ENCODE measurements at places on chromosomes 2 and 18. TPM values are rescaled to one million over a fixed set of nuclear protein-coding genes. Genes with fewer than 3 reads are reported as not detected.

GRCh38 chr18:67211646-67212045 lies 304.9 kb downstream of the DSEL start:
- peaks cover 3% of the 10 kb centered on the region for H3K27me3 ChIP-seq
- H3K4me3 ChIP-seq = no peak overlapping the region
- H3K36me3 ChIP-seq = no peaks in the 10 kb centered on the region
- H3K27ac ChIP-seq = no peak overlapping the region

GRCh38 chr18:53101536-53102105 lies 761.6 kb downstream of the DCC start:
- no peaks in the 10 kb centered on the region for H3K27me3 ChIP-seq
- H3K4me1 ChIP-seq = no peaks in the 10 kb centered on the region
- no peak overlapping the region for H3K27ac ChIP-seq
- no peaks in the 10 kb centered on the region for H3K36me3 ChIP-seq

DNA sequence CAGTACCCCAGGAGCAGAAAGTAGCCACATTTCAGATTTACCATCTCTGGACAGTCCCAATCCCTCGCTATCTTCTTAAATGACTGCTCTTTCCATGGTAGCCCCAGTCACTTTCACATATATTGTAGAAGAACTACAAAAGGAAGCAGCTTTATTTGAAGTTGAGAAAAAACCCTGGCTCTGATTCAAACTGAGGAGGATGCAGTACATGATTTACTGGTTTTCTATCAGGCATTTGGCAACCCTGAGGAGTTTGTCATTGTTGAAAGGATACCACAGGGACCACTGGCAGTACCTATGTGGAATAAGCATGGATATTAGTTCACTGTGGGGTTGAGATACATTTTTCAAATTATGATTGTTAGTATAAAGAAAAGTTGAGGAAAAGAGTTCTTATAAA lies 640.9 kb upstream of the SETBP1 start:
- H3K36me3 ChIP-seq = no peaks in the 10 kb centered on the region
- DNase-seq = no peak
- no peaks in the 10 kb centered on the region for H3K4me1 ChIP-seq

The NYAP2 gene
- total RNA-seq = not detected

DNA sequence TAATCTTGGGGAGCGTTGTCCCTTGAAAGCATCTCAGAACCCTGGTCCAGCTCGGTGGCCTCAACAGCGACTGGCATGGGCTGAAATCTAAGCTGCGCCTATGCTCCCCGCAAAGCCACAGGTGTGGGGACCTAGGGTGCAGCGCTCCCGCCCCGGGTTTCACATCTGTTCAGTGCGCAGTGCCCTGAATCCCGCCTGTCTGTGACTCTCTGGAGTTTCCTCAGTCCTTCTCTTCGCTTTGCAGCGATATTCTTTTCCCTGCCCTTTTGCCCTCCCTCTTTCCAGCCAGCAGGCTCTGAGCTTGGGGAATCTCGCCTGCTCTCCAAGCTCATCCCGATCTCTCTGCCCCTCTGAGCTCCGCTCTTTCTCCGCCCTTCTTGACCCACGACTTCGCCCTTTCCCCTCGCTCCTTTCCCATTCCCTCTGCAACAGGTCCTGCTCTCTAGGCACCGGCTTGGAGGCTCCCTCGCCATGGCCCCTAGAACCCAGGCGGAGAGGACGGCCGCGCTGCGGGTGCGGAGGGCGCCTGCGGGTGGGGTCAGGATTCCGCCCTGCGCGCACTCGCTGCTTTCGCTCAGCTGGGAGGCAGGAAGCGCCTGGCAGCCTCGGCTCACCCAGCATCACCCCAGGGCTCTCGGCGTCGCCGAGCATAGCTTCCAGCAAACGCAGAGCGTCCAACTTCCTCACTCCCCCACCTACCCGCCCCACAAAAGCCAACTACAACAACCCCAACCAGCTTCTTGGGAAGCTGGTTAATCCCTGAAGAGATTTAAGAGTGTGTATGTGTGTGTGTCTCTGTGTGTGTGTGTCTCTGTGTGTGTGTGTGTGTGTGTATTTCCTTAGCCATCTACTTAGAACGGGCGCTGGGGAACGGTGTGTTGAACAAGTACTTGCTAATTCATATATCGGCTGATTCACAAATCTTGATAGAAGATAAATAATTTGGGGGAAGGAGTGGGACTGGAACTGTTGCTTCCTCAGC lies 1.1 kb downstream of the GRP start:
- peaks cover 20% of the 10 kb centered on the region for H3K4me1 ChIP-seq
- DNase-seq = no peak
- H3K27ac ChIP-seq = no peak overlapping the region
- H3K36me3 ChIP-seq = no peaks in the 10 kb centered on the region
- H3K4me3 ChIP-seq = peak overlapping the region; percentile 28
- peaks cover 62% of the 10 kb centered on the region for H3K27me3 ChIP-seq

DNA sequence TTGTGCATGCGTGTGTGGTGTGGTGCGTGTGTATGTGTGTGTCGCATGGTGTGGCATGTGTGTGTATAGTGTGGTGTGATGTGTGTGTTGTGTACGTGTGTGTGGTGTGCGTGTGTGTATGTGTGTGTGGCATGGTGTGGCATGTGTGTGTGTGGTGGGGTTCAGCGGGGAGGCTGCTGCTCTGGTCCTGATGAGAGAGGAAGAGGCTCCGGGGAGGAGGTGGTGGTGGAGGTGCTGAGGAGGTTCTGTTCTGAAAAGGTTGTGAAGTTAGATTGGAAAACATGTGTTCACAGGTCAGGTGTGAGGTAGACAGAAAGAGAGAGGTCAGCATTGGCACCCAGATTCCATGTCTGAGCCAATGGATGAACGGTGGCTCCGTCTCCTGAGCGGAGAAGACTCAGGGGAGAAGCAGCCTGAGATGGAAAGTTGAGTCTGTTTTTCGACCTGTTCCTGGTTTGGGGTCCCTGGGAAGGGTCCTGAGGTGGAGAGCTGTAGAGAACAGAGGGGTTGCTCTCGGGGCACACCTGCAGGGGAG lies 67.2 kb upstream of the HDAC4 start:
- H3K27me3 ChIP-seq = no peaks in the 10 kb centered on the region
- H3K4me3 ChIP-seq = no peak overlapping the region
- peaks cover 38% of the 10 kb centered on the region for H3K4me1 ChIP-seq
- DNase-seq = peak; percentile 31
- no peaks in the 10 kb centered on the region for H3K36me3 ChIP-seq
- no peak overlapping the region for H3K27ac ChIP-seq

DNA sequence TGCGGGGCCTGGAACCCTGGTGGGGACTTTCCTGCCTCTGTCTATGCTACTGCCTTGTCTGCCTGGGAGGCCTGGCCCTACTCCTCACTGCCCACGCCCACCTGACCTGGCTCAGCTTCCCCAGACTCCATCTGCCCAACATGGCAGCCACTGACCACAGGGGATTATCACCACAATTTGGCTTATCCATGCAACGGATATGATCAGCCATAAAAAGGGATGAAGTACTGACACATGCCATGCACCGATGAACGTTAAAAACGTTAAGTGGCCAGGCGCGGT lies 5.9 kb upstream of the KCNF1 start:
- H3K27me3 ChIP-seq = peaks cover under 1% of the 10 kb centered on the region
- H3K27ac ChIP-seq = no peak overlapping the region
- no peaks in the 10 kb centered on the region for H3K4me1 ChIP-seq

The PLGLB2 gene
- 0.57 TPM for total RNA-seq

DNA sequence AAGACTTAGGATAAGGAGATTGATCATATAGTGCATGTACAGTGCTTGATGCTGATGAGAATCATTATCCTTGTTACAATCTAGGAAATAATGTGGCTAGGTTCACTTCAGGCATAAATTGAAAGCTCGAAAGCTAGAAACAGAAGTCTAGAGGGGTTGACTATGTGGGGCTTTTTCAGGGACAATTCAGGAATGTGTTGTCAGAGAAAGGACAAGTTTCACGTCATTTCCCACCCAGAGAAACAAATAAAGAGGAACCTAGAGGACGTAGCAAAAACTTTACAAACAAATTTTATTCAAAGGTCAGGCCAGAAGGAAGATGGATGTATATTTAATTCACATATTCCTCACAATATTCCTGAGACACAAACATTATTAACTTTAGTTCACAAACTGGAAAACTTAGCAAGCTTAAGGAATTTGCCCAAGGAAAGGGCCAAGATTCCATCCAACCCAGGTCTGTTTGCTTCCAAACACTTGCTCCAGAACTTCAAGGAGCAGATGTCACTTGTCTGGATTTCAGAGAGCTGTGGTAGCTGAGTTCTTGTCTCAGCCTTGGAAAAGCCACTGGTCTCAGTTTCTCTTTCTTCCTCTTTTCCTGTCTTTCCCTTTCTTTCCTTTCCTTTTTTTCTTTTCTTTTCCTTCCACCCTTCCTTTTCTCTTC lies 7.4 kb downstream of the CYRIA start:
- no peak for DNase-seq
- H3K4me3 ChIP-seq = no peak overlapping the region
- no peaks in the 10 kb centered on the region for H3K27me3 ChIP-seq
- no peaks in the 10 kb centered on the region for H3K36me3 ChIP-seq

DNA sequence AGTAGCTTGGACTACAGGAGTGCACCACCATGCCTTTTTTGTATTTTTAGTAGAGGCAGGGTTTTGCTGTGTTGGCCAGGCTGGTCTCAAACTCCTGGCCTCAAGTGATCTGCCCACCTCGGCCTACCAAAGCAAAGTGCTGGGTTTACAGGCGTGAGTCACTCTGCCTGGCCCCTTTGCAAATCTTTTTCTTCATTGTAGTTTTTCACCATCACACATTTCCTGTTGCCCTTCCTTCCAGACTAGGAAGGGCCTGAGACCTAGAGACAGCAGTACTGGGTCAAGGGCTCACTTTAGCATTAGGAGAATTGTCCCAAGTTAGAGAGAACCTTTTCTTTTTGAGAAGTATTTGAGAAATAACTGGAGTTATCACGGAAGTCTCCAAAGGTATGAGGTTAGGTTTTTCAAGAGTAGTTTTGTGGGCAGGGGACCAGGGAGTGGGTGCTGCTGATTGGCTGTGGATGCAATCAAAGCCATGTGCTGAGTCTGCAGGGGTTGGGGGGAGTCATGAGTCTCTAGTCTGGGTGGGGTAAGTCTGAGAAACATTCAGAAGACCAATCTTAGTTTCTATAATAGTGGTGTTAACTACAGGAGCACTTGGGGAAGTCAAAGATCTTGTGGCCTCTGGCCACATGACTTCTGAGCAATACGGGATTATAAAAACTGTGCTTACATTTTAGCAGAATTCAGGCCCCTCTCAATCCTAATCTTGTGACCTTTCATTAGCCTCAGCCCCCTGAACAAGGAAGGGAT lies 23.7 kb downstream of the B3GNT2 start:
- no peak for DNase-seq
- H3K27me3 ChIP-seq = no peaks in the 10 kb centered on the region
- H3K4me3 ChIP-seq = no peak overlapping the region
- H3K36me3 ChIP-seq = peaks cover 13% of the 10 kb centered on the region
- H3K27ac ChIP-seq = no peak overlapping the region
- peaks cover 40% of the 10 kb centered on the region for H3K4me1 ChIP-seq

The SPR gene
- 14.1 TPM for total RNA-seq

DNA sequence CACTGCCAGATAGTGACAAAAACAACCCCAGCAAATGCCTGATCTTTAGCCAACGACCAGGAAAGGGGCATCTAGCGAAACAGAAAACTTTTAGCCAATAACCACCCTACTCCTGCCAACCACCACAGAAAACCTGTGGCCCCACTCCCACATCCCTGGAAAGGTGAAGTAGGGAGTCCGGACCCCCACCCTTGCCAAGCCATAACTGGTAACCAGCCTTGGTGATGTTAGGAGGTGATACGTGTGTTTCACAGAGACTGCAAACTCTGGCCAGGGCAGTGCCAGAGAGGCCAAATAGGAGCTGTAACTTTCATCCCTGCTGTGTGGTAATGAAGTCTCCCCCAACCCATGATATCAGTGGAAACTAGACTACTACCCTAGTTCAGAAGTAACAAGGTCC lies 27.6 kb downstream of the SCTR start:
- H3K27ac ChIP-seq = no peak overlapping the region
- DNase-seq = peak; percentile 60
- no peak overlapping the region for H3K4me3 ChIP-seq

- H3K27me3 ChIP-seq = no peaks in the 10 kb centered on the region
- H3K27ac ChIP-seq = no peak overlapping the region
Observed at GRCh38 chr2:66559672-66560071, 124.7 kb downstream of the MEIS1 start.

DNA sequence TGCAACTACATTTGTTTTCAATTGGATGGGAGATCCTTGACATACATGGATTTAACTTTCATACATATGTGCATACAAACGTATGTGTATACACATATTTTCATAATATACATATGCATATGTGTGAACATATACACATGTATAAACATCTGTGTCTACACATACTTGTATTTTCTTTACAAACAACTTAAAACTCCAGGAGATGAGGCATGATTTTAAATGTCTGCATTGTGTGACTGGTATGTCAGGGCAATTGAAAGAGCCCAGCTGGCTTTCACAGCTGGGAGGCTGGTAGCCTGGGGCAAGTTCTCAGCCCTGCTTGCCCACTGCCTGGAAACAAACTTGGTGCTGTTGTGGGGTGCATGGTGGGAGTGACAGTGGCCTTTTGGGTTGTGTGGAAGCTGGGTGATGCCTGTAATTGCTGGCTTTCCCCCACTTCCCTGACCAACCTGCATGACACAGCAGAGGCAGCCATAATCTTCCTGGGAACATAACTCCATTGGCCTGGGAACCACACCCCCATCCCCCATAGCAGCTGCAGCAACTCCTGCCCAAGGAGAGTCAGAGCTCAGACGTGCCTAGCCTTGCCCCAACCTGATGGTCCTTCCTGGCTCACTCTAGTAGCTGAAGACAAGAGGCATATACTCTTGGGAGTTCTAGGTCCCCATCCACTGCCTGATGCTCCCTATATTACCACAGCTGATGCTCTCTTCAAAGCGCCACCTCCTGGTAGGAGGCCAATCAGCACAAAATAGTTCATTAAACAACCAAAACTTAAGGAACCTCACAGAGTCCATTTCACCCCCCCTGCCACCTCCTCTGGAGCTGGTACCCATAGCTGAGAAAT lies 158.3 kb downstream of the CERS6 start:
- H3K27me3 ChIP-seq = no peaks in the 10 kb centered on the region
- no peaks in the 10 kb centered on the region for H3K36me3 ChIP-seq
- no peak overlapping the region for H3K4me3 ChIP-seq

The TUBA3E gene
- not detected for total RNA-seq

GRCh38 chr2:46983065-46983801 lies 67.6 kb upstream of the MCFD2 start:
- no peak overlapping the region for H3K4me3 ChIP-seq
- H3K4me1 ChIP-seq = peaks cover 64% of the 10 kb centered on the region
- no peak for DNase-seq
- no peaks in the 10 kb centered on the region for H3K27me3 ChIP-seq
- peak overlapping the region; percentile 87 for H3K27ac ChIP-seq

DNA sequence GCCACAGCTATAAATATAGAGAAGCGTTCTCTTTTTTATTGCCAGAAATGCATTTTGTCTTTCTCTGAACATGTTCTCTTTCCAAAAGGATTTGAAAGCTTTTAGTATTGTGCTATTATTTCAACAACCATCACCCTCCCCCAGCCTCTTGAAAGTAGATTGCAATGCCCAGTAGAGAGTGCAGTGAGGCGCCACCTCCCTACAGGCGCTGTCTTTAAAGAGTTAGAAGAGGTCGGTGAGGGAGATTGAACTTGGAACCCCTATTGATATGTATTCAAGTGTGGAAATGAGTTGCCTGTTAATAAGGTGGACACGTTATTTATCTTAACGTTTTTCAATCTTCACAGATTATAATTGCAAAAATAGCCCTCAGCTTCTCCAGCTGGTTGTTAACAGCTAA lies 360.3 kb downstream of the LRP1B start:
- no peak overlapping the region for H3K27ac ChIP-seq
- no peaks in the 10 kb centered on the region for H3K27me3 ChIP-seq
- no peak overlapping the region for H3K4me3 ChIP-seq
- H3K4me1 ChIP-seq = no peaks in the 10 kb centered on the region
- no peak for DNase-seq
